ENCODE measurements at places on chromosomes 3 and 15.

GRCh38 chr15:70217226-70218160 is 119.8 kb upstream of the TLE3 start:
- DNase-seq, result no peak

DNA sequence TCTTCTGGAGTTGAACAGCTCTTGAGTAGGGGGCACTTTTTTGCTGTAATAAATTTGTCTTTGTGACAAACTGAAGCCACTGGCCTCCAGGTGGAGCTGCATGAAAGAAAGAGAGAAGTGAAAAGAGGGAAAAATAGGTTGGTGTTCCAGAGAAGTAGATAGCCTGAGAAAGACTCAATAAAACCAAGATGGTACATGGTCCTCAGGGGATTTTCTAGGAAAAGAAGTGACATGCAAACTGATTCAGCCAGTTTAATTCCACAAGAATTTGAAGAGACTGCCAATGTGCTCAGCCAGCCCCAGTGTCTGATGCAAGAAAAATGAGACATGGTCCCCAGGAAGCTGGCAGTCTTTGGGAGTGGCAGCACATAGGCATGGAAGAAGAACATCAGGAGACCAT is 152.7 kb downstream of the CD47 start:
- DNase-seq, result no peak

DNA sequence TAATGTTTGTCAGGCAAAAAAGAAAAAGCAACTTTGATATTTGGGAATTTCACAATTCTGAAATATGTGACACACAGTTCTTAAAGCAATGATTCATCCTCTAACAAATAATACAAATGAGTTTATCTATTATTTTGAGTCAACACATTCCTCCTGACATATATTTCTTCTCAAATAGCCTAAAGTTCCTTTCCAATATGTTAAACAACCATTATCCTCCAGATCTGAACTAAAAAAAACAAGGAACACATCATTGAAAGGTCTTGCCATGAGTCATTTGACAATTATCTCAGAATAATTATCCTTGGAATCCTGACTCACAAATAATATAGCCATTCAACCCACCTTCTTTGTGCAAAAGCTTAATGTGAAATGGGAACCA is 208.7 kb upstream of the CDIN1 start:
- no peak for DNase-seq

DNA sequence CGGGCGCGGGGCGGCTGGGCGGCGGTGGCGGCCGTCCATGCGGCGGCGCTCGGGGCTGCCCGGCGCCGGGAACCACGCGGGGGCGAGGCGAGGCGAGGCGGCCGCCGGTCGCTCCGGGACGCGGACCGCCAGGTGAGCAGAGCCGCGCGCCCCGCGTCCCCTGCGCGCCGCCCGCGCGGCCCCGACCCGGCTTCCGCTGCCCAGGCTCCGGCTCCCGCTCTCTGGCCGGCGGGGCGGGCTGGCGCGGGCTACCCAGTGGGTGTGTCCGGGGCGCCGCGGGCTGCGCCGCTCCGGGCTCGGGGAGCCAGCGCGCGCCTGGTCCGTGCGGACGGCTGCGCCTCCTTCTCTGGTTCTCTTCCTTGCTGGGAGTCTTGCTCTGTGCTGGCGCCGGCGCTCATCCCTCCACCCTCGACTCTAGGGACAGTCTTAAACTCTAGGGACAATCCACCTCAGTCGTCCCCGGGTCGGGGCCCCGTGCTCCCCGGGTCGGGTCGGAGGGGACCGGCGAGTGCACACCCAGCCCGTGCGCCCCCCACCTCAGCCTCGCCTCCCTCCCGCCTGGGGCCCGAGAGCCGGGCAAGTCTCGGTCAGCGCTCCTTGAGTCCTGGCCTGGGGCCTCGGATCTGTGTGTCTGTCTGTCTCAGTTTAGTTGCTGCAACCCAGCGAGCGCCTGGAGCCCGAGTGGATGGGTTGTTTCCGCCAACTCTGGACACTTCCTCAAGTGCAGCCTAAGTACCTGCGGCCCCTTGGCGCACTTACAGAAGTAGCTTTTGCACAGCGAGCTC is 488 bp downstream of the THSD4 start:
- DNase-seq, result no peak

DNA sequence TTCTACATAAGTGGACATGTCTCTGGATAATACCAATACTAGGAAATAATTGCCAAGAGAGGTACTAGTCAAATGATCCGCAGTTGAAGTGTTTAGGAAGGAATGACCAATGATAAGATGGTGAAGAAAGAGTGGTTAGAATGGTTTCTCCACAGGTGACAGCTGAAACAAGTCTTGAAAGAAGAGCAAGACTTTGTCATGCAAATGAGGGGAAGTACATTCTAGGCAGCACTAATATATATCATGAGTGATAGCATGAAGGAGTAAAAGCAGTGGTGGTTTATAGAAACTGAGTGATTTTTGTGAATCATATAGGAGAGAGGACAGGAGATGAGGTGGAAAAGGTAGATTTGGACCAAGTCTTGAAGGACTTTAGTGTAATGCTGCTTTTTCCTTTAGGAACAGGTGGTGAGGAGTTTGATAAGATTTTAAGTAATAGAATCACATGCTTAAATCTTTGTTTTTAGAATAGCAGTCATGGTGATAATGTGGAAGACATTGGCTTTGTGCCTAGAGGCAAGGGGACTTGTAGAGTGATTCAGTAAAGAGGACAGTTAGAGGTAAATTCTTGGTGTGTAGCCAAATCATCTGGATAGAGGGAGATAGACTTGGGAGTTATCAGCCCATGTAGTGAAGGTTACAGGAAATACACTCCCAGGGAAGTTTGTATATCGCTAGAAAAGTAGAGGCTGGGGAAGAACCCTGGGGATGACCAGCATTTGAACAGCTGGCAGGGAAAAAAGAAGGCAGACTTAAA is 31.9 kb downstream of the SLMAP start:
- DNase-seq, result no peak

DNA sequence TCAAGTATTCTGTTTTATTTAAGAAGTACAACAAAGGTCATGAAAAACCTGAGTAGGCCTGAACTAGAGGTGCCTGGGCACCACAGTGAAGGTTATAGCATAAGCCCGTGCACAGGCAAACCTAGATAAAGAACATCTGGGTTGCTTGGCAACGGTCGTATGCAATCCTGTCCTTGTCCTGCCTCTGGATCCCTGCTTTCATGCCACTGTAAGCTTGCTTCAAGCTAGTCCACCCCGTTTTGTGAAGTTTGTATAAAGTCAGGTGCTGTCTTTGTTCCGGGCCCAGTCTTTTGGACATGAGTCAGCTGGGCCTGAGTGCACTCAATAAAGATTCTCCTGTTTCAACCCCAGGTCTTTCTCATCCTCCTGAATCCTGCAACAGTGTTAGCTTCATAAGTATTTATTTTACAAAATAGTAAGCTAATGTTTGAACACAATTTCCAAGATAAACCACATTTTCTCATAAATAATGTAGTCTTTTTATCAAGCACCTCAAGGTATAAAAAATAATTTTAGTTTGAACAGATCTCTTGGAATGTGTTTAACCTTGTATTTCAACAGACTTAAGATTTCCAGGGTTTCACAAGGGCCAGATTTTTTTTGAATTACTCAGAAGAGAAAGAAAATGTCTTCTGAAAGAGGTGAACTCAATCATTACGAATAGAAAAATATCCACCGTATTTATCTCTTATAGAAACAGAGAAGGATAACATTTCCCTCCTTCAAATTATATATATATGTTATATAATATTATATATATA is 14.3 kb upstream of the SLC9C1 start:
- DNase-seq, result no peak

- no peak for DNase-seq
These were observed 57.6 kb downstream of the BHLHE40 start for GRCh38 chr3:5036858-5037257.

DNA sequence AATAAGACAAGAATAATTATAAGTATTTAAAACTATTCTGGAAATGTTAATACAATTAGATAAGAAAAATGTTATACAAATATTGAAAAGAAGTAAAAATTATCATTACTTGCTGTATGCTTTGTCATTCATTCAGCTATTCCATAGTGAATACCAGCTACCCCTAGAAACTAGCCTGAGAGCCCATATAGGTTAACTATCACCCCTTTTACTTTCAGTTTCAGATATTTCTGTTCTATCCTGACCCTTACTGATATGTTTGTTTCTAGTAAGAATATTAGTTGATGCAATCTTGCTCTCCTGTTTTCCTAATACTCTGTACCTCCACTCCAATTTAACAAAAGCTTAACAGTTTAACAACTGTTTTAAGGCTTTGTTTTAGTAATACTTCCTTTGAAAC is 31.6 kb downstream of the FAM227B start:
- no peak for DNase-seq

GRCh38 chr3:90091549-90091948 is 984.1 kb downstream of the EPHA3 start:
- DNase-seq, result no peak

DNA sequence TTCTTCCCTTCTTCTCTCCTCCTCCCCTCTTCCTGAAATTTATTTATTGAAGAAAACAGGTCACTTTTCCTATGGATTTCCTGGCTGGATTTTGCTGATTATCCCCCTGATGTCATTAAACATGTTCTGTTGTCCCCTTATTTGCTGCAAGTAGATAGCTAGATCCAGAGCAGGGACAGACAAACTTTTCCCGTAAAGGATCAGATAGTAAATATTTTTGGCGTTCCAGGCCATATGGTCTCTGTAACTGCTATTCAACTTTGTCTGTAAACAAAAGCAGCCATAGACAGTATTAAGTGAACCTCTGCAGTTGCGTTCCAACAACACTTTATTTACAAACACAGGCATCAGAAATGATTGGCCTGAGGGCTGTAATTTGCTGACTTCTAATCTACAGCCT is 241.3 kb downstream of the NEK10 start:
- no peak for DNase-seq
